Upper lobe of left lung (tissue), 6 donors: ENCODE measurements at places on chromosomes 11 and 22.
A peak's percentile ranks its signal among the peaks of the same experiment; 100 is the strongest.

DNA sequence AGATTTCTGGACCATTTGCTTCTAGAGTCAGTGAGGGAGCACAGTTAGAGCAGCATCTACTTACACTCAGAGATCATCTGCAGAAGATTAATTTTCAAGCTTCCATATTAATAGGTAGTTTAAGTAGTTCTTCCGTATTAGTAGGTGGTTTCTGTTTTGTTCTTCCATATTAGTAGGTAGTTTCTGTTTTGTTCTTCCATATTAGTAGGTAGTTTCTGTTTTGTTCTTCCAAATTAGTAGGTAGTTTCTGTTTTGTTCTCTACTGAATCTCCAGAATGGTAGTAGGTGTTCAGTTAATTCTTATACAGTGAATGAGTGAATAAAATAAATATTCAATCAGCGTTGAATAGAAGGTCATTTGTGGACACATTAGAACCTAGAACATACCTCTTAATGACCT, 175.7 kb downstream of the TMEM135 start:
- no peak for DNase-seq

GRCh38 chr22:37121887-37122591, 12.5 kb upstream of the TMPRSS6 start:
- DNase-seq: no peak

- DNase-seq: no peak
Measured at GRCh38 chr11:38594895-38595294, 1996.9 kb upstream of the RAG2 start.

GRCh38 chr11:78282821-78283220, 94.1 kb downstream of the USP35 start:
- peak; percentile 66 for DNase-seq
